DMS79 treated with DMSO at 0.1 percent for 48 hours (cell line): ENCODE measurements at places on chromosomes 11 and 22.

DNA sequence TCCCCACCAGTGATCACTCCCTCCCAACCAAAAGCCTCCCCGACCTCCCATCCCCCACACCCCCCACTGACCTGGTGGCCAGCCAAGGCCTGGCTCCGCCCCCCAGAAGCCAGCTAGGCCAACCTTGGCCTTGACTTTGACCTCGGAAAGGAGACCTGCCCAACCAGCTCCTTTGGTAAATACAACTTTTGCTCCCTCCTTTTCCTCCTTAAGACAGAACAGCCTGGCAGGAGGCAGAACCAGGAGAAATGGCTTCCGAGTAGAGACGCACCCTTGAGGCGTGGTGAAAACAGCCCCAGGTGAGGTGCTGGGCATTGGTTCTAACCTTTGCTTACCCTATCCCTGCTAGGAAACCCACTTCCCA is 27.0 kb downstream of the PLEKHA7 start:
- DNase-seq, result no peak

DNA sequence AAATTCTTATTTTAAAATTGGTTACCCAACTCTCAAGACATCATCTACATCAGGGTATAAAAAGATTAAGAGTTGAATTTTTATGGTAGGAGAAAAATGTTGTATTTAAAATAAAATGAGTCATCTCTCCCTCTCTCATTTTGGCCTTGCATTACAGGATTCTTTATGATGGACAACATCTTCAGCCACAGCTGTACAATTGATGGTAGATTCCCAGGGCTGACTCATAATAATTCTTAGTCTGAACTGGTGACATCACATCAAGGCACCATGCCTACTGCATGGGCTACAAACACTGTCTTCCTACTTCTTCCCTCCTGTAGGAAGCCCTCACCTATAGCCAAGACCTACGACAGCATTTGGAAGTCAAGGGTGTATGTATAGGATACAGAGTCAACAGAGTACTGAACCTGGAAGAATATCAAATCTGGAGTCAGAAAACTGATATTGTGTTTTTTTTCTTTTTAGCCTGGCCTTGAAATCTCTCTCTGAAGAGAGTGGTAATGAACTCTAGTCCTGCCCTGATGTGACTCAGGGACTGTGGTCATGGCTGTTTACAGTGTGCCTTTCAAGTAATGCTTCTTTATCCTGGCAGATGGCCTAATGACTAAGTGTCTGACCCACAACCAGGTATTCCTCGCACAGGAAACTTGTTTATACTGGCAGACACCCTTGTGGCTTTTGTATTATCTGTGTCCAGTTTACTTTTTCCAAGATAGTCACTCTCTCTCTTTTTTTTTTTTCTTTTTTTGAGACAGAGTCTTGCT is 32.5 kb downstream of the MRGPRX2 start:
- no peak for DNase-seq

DNA sequence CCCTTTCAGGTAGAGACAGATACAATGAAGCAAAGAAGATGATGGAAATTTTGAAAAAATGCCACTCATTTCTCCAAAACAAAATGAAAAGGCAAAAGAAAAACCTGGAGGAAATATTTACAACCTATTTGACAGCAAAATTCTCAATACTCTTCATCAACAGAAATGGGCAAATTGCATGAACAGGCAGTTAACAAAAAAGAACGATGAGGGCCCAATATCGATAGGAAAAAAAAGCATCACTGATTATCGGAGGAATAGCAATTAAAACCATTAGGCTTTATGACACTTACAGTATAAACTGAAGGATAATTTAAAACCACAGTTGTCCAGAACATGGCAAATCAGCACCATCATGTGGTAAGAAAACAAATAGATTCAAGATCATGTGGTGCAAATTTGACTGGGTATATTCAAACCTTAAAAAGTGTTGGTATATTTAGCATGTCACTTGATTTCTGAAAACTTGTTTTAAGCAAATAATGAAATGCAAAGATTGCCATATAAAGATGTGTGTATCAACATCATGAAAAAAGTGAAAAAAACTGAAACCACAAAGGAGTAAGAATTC is 222.9 kb downstream of the BRD1 start:
- DNase-seq, result no peak

DNA sequence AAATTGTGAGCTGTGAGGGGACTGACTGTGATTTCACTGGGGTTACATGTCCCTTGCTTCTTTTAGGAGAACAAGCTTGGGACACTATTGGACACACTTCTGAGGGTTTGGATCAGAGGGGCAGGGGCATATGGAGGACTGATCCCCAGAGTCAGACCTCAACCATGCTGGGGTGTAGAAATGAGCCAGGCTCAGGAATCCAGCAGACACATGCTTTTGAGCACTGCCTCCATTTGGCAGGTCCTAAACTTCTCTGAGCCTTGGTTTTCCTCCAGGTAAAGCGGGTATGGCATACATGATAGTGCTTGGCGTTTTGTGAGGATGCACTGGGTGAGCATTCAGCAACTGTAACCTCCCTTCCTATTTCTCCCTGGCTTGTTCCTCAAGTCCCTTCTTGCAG is 74.7 kb downstream of the ADAMTS15 start:
- DNase-seq, result no peak

DNA sequence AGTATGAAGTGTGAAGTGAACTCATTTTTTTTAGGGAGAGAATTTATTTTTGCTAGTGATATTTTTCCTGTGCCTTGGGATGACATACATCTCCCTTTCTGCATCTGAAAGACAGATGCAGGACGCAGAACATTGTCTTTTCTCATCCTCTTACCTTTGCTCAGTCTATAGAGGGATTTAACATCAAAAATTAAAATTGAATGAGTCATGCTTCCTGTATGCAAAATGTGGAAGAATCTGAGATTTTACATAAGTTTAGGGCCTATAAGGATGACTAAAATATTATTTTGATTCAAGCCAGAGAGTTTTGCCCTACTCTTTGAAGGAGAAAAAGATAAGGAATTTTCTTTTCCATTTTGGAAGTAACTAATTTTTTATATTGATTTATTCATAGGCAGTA is 27.3 kb downstream of the XRCC6 start:
- no peak for DNase-seq
